ENCODE measurements at places on chromosomes 12 and 14. TPM values are rescaled to one million over a fixed set of nuclear protein-coding genes. Genes with fewer than 3 reads are reported as not detected.

The C14orf180 gene
- total RNA-seq, result not detected

The WNT1 gene
- not detected for total RNA-seq

DNA sequence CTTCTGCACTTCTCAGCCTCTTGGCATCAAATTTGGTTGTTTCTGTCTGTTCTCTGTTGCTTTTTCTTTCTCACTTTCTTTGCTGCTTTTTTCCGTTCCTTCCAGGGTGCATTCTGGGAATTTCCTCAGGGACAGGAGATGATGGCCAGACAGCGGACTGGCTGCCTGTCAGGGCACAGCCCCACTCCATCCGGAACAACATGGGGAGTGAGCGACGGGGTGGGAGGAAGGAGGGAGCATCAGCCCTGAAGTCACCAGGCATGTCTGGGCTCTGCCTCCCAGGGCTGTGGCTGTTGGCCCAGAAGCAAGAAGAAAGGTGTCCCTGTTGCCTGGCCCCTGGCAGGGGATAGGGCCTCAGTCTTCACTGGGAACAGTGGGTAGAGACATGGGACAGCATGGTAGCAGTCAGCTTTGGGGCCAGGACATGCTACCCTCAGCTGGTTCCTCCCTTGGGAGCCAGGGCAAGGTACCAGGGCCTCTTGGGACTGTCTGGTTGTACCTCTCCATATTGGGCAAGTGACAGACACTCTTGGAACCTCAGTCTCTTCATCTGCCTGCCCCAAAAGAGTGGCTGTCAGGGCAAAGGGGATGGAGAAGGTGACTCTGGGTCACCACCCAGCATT lies 8.6 kb downstream of the PGF start:
- no peak for DNase-seq

DNA sequence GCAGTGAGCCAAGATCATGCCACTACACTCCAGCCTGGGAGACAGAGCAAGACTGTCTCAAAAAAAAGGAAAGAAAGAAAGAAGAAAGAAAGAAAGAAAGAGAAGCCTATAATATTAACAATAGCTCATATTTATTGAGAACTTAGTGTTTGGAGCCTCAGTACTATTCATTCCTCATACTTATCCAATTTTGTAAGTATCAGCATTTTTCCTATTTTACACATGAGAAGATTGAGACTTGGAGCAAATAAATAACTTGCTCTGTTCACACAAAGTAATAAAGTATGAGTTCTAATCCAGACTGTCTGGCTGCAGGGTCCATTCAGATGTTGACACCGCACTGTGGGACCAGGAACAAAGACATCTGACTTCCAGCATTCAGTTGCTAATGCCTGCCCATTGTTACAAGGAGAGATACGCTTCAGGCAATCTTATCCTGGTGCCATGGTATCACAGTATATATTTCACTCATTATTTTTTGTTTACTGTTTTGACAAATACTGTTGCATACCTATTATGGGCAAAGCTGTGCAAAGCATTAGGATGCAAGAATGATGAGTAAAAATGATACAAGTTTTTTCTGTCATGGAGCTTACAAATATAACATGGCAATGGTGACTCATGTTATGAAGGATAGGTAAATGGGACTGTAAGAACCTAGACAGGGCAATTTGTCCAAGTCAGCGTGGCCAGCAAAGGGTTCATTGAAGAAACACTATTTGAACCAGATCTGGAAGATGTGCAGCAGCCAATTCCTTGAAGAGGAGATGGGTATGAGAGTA lies 21.4 kb upstream of the TMTC2 start:
- DNase-seq, result no peak

DNA sequence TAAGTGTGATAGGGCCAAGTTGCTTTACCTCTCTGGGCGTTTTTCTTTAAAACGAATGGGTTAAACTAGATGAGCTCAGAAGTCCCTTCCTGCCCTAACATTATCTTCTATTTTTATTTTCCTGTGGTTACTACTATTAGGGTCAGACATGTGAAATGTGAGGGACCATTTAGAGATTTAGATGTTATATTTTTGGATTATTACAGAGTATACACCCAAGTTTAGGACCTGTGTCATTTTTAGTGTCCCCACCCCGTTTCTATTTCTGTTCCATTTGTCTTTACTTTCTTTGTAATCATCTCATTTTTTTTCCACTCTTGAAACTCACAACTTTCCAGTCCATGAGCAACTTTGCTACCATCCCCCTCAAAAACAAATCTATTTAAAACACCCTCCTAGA lies 56.3 kb downstream of the SLC4A8 start:
- DNase-seq, result no peak

- no peak for DNase-seq
Measured at GRCh38 chr12:38515912-38516311, 199.3 kb downstream of the ALG10B start.

DNA sequence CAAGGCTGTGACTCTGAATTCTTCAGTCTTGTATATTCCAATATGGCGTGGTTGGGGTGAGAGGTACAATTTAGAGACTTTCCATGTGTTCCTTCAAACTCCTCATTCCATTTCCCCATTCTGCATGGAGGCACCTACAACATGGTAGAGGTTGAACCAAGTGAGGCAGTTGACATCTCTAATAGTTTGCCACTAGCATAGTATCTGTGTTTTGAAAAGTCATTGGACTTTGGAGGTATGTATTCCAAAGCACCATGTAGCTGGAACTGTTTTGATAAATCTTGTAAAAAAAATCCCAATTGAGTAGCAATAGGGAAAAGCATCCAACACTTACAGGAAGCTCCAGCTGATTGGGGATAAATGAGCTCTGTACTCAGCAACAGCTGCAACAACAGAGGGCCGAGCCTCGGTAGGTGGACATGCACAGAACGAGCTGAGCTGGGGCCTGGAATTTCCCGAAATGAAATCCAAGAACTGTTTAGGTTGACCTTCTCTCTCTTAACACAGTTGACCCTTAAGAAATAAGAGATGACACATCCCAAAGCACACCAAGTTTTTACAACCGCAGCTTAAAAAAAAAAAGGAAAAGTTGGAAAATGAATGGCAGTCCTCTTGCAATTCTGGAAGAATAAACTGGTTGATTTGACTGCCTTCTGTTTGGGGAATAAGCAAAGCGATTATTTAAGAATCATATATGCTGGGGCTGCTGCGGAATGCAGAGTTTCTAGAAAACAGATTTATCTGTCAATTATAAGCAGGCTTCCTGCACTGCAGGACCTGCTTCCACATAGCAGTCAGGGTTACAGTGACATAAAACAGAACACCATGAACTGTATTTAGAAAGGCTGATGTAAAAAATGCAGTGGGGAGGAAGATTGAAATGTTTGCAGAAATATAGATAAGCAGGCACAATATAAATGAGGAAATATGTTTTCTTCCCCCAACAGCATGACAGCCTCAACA lies 194.6 kb upstream of the KRR1 start:
- peak; percentile 98 for DNase-seq

DNA sequence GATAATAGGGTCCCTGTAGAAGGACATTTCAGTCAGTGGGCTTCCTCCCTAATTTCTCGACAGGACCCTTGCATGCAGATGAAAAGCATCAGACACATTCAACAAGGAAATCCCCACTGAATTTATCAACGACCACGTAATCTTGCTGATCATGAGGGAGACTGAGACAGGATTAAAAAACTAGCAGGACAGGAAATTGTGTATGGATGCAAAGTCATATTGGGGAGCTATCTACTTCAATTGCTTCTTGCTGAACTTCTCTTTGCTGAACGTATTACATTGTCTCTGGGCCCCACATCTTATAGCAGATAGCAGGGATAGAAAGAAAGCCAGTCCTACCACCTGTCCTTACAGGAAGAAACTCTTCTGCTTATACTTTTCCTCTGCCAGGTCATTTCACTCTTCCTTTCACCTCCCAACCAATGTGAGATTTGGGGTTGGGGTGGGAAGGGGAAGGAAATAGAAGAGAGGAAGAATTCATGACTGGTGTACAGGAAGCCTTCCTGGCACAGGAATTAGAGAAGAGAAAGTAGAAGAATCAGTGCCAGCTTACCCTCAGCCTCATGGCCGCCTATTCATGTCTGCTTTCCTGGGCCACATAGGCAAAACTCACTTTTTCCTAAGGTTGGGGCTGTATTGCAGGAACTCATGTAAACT lies 333.3 kb downstream of the ZFP36L1 start:
- no peak for DNase-seq

The ACSS3 gene
- total RNA-seq, result 26.8 TPM

- peak; percentile 32 for DNase-seq
Measured at GRCh38 chr12:88471331-88472045, 108.8 kb downstream of the KITLG start.

- DNase-seq, result no peak
Measured at GRCh38 chr12:6782850-6783566, 6.3 kb upstream of the CD4 start.

- no peak for DNase-seq
Measured at GRCh38 chr12:116055895-116056607, 221.4 kb downstream of the MED13L start.

The NGB gene
- not detected for total RNA-seq

The CCDC196 gene
- not detected for total RNA-seq

DNA sequence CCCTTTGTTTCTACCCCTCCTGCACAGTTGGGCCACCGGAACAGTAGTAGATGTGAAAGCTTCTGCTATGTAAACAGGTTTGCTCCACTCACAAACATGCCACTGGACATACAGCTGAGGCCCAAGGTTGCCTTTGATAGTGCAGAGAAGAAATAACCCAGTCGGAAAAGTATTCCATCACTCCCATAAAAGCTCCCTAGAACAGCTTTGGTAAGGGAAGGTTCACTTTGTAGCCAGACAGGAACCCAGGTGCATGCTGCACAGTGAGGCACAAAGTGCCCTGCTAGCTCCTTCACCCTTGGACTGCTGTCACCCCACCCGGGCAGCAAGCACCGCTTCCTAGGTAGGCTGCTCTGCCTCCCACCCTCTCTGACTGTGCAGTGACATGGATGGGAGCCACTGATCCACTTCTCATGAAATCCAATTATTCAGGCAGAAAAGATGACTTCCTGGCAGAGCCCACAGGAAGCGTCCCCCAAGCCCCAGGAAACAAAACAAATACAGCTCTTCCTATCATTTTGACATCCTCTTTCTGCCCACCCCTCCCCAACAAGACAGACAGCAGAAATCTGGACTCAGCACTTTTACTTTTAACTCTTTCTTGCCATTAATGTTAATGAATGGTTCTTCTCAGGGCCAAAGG lies 100.2 kb downstream of the SRGAP1 start:
- DNase-seq, result no peak

The ZNF839 gene
- total RNA-seq, result 9.5 TPM

- no peak for DNase-seq
Measured at GRCh38 chr12:120066341-120066740, 50.2 kb downstream of the RAB35 start.

The HCFC2 gene
- total RNA-seq, result 38.0 TPM

GRCh38 chr12:18470251-18470650 lies 208.9 kb downstream of the PIK3C2G start:
- no peak for DNase-seq

- peak; percentile 59 for DNase-seq
Measured at GRCh38 chr12:74689071-74689655, 151.5 kb downstream of the ATXN7L3B start.

The PMCH gene
- total RNA-seq, result not detected

The CLMN gene
- 0.43 TPM for total RNA-seq

The OR6C2 gene
- total RNA-seq, result not detected

- DNase-seq, result no peak
Measured at GRCh38 chr14:69863083-69863482, 16.1 kb upstream of the SMOC1 start.

The COCH gene
- total RNA-seq, result 9.0 TPM

GRCh38 chr12:127078577-127079350 lies 1188.2 kb upstream of the TMEM132C start:
- no peak for DNase-seq

- DNase-seq, result no peak
Measured at GRCh38 chr12:47789712-47790489, 16.9 kb downstream of the SLC48A1 start.

The GUCY2C gene
- total RNA-seq, result not detected

DNA sequence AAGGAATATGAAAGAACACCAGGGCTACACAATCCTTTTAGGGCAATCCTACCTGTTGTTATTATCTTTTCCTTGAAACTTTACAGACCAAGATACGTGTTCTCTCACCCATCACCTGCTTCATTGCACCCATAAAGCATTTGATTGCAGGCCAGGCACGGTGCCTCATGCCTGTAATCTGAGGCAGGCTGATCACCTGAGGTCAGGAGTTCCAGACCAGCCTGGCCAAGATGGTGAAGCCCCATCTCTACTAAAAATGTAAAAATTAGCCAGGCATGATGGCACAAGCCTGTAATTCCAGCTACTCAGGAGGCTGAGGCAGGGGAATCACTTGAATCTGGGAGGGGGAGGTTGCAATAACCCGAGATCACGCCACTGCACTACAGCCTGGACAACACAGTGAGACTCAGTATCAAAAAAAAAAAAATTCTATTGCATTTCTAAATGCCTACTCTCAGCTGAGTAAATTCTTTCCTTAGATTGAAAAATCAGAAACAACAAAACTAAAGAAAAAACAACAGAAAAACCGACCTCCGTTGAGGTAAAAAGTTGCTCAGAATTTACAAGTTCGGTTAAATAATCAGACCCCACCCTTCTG lies 183.7 kb upstream of the TMEM132C start:
- no peak for DNase-seq

DNA sequence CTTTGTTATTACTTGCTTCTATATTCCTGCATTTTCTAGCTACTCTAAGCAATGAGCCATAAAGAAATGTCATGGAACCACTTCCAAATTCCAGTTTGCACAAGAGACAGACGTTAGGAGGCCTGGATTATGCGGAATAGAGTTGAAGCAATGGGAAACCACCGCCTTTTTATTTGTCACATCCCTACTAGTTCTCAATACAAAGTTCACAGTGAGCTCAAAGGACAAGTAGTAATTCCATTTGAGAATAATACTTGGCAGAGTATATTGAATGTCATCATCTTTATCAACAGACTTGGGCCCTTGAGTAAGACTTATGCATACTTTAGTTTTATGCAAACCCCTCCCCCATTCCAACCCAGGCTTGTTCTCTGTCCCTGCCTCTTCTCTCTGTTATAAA lies 3.7 kb upstream of the SLC15A5 start:
- DNase-seq, result no peak

- peak; percentile 53 for DNase-seq
Measured at GRCh38 chr14:95489214-95490137, 27.0 kb downstream of the SYNE3 start.

The TEX52 gene
- not detected for total RNA-seq

The ETNK1 gene
- 70.8 TPM for total RNA-seq

GRCh38 chr12:66837311-66837627 lies 158.4 kb upstream of the GRIP1 start:
- DNase-seq, result no peak

- peak; percentile 96 for DNase-seq
Measured at GRCh38 chr14:52124791-52125684, 56.2 kb upstream of the NID2 start.

- no peak for DNase-seq
Measured at GRCh38 chr14:76326918-76327689, 48.8 kb upstream of the ESRRB start.

- no peak for DNase-seq
Measured at GRCh38 chr12:71591601-71592000, 72.0 kb downstream of the ZFC3H1 start.

DNA sequence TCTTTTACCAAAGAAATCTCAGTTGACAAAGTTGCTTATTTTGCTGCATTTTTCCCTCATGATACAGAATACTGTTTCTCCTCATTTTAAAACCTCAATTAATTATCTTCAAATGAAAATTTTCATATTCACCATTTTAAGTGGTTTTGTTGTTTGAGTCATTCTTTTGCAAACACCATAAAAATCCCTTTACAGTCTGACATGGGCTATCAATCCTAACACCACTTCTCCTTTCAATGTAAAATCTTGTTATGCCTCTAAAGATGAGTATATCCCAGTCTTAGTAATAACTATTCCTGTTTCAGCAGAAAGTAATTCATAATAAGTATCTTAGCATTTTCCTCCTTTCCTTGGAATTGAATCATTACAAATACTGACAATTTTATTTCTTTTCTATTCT lies 192.2 kb downstream of the SYT1 start:
- DNase-seq, result peak; percentile 11
